Effector CD4-positive, alpha-beta T cell (primary cell): ENCODE measurements at places on chromosomes 6 and 20.

DNA sequence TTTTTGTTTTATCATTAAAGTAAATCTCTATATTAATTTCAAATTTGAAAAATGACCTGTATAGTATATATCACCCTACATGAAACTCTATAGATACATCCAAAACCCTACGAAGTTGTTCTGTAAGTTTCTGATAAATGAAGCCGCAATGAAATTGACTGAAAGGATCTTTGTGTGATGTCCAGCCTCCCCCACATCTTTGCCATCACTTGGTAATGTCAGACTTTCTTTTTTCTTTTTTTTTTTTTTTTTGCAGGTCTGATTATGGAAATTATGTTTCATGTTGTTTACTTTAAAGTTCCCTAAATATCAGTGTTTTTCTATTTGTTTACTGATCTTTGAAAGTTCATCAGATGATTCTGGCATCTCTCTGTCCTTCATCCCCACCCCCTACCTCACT lies 155.6 kb upstream of the CDH4 start:
- no peak for DNase-seq

- no peak for DNase-seq
Observed at GRCh38 chr6:106549521-106549920, 79.8 kb downstream of the RTN4IP1 start.

DNA sequence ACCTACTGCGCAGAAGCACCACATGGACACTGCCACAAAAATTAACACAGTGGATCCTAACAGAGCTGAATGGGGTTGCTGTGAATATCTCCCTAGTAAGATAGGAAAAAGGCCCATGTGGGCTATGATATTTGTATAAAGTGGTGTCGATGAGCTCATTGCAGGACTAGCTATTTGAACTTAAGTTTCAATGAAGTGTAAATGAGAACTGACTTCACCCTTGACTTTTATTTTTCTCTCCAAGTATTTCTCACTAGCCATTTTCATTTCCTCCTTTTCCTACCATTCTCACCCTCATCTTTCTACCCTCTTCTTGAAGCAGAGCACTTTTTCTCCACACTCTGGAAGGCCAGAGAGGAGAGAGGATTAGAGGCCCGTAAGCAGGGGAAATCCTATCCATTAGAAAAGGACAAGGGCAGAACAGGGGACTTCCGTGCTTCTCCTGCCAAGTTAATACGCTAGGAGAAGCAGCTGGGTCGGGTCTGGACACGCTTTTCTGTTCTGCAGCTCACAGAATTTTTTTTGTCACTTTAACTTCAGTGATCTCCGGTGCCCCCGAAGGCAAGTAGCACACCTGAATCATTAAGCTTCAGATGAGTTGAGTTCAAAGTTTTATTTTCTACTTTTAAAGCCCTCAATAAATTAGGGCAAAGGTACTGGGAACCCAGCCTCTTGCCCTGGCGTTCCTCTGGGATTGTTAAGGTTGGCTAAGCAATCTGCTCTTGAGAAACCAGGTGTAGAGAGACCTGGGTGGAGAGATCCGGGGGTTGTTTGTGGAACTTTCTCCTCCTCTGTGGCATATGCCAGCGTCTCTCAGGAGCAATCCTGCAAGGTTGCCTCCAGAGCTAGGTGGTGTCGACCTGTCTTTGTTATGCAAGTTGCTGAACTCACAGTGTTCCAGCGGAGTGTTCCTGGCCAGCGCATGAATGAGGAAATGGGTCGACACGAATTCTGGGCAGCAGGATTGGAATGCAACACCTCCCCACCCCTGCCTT lies 56.2 kb upstream of the ARID1B start:
- no peak for DNase-seq

DNA sequence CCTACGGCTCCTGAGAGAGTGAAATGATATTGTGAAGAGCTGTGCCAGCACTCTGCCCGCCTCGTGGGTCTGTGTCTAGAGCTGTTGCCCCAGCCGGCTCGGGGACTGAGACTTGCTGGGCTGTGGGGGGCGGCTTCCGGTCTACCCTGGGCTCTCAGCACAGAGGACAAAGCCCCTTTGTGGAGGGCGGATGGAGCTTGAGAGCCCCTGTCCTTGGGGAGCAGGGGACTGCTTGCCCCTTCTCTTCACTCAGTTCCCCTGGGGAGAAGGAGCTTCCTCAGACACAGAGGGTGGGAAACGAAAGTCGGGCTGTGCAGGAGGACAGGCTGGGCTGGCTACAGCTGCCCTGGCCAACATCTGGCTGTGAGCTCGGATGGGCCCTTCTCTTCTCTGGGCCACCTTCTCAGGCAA lies 11.0 kb downstream of the SRC start:
- no peak for DNase-seq

GRCh38 chr6:38591439-38591838 lies 48.3 kb downstream of the BTBD9 start:
- DNase-seq, result no peak
